ENCODE measurements at places on chromosomes 12 and 14. TPM values are rescaled to one million over a fixed set of nuclear protein-coding genes. Genes with fewer than 3 reads are reported as not detected.

KRT73 gene
- total RNA-seq: not detected

KRT3 gene
- total RNA-seq: not detected

MOAP1 gene
- 5.7 TPM for total RNA-seq

AMIGO2 gene
- 3.7 TPM for total RNA-seq

CTSG gene
- total RNA-seq: not detected

PTHLH gene
- 1.6 TPM for total RNA-seq

ADAMTS20 gene
- not detected for total RNA-seq

GLIPR1L2 gene
- 0.72 TPM for total RNA-seq

ADAM21 gene
- 0.25 TPM for total RNA-seq

LMO3 gene
- 3.6 TPM for total RNA-seq

NRXN3 gene
- 0.18 TPM for total RNA-seq

RD3L gene
- not detected for total RNA-seq

SLCO1A2 gene
- 0.09 TPM for total RNA-seq

TAS2R30 gene
- total RNA-seq: 16.4 TPM

SPSB2 gene
- total RNA-seq: 8.0 TPM

TAS2R42 gene
- not detected for total RNA-seq

GLT1D1 gene
- total RNA-seq: not detected

EML1 gene
- total RNA-seq: 80.3 TPM

KLRC4 gene
- not detected for total RNA-seq

ZBTB25 gene
- total RNA-seq: 11.1 TPM

FAM90A1 gene
- not detected for total RNA-seq

CDCA3 gene
- 23.5 TPM for total RNA-seq

GDF3 gene
- total RNA-seq: not detected

MANSC4 gene
- not detected for total RNA-seq
